ENCODE measurements at places on chromosomes 11 and 22. TPM values are rescaled to one million over a fixed set of nuclear protein-coding genes. Genes with fewer than 3 reads are reported as not detected.
A peak's percentile ranks its signal among the peaks of the same experiment; 100 is the strongest.

DNA sequence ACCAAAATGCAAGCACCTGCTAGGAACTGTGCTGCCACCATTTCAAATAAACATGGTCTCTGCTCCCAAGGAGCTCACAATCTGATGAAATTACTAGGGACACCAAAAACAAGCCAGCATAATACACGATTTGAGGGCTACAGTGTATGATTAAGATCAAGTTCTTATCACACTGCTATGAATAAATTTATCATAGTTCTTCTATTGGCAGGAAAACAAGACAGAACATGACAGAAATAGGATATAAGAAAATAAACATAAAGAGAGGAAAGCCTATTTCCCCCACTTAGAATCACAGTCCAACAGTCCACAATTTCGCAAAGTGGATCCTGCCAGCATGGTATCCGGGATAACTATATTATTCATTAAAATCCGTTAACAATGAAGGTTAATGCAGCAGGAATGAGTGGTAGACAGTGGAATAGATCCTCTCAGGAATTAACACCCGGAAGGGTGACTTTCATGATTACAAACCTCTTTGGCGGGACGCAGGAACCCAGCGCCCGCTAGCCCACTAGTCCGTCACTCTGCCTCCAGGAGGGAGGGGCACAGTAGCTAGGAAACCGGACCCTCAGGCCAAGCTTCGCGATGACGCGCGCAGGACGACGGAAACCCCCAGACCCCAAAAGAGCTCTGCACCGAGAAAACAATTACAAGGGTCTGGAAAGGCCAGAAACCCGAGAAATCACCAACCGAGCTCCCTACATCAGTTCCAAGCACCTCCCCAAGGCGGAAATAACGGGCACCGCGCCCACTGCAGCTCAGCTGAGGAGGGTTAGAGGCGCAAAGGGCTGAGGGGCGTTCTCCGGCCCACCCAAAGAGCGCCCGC is 607 bp downstream of the CCDC82 start:
- DNase-seq, result no peak
- peak overlapping the region; percentile 40 for H3K27ac ChIP-seq
- H3K36me3 ChIP-seq, result peaks cover 18% of the 10 kb centered on the region
- no peaks in the 10 kb centered on the region for H3K27me3 ChIP-seq

GRCh38 chr11:78338138-78338537 is 79.5 kb downstream of the GAB2 start:
- no peak for DNase-seq
- H3K4me1 ChIP-seq, result no peaks in the 10 kb centered on the region
- H3K36me3 ChIP-seq, result peaks cover 4% of the 10 kb centered on the region
- H3K27me3 ChIP-seq, result no peaks in the 10 kb centered on the region

DNA sequence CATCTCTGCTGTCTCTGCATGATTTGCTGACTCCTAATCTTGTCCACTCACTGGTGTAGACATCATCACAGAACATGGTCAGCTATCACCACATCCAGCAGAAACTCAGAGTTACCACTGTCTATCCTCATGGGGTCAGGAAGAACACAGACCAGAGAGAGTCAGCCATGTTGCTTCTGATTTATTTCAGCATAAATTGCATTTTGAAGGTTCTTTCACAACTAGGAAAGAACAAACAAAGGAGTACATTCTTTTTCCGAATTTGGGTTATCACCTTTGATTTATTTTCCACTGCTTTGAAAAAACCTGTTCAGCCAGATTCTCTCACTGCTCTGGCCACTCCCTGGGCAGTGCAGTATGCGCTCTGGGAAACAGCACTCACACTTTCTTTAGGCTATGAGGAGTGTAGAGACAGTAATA is 172.0 kb upstream of the MTMR2 start:
- H3K4me1 ChIP-seq, result 0 out of 2 replicates have a peak, but pooled peaks cover 3% of the 10 kb centered on the region
- H3K36me3 ChIP-seq, result no peaks in the 10 kb centered on the region
- no peaks in the 10 kb centered on the region for H3K27me3 ChIP-seq

- H3K4me1 ChIP-seq, result peaks cover 14% of the 10 kb centered on the region
- peak; percentile 56 for DNase-seq
- H3K27me3 ChIP-seq, result no peaks in the 10 kb centered on the region
- H3K36me3 ChIP-seq, result peaks cover 15% of the 10 kb centered on the region
Measured at GRCh38 chr11:119729951-119730613, 1.1 kb upstream of the NECTIN1 start.

- no peak for DNase-seq
- H3K4me3 ChIP-seq, result no peak overlapping the region
- no peaks in the 10 kb centered on the region for H3K36me3 ChIP-seq
Measured at GRCh38 chr11:40401132-40401853, 1058.2 kb downstream of the LRRC4C start.

DNA sequence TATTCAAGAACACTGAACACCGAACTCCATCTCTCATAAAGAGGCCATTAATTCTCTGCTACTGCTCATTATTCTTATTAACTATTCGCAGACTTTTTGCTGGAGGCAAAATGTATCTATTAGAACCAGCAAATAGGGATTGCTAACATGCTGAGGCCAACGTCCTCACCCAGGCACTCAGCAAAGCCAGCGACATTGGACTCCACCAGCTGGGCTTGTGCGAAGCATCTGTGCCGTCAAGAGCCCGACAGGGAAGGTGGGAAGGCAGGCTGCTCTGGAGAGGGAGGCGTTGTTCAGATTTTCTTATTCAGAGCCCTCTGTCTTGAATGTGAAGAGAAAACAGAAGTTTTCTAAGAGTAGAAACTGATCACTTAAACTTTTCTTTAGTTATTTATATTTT is 615.6 kb upstream of the KIRREL3 start:
- H3K4me1 ChIP-seq, result no peaks in the 10 kb centered on the region
- no peak for DNase-seq
- H3K27me3 ChIP-seq, result no peaks in the 10 kb centered on the region
- H3K27ac ChIP-seq, result no peak overlapping the region
- no peak overlapping the region for H3K4me3 ChIP-seq

DNA sequence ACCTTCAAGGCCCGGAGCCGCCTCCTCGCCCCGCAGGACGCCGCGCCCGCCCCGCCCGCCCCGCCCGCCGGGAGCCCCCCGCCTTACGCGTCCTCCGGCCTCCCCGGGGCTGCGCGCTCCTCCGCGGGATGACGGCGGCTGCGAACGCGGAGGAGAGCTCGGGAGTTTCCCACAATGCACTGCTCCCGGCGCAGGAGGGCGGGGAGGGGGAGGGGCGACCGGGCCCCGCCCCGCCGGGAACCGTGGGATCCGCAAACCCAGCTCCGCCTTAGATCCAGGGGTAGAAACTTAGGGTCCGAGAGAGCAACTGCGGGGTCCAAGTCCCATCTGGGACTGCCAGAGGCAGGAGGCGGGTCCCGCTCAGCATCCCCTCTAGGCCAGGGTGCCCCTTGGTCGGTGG is at the start of gene CEND1:
CEND1 (minus strand) TSS at position 148 of the 400 bp plus-strand sequence. CDS start 1,514 bp downstream, outside the sequence.
- peaks cover 16% of the 10 kb centered on the region for H3K36me3 ChIP-seq
- peak within 1 kb of the TSS; percentile 55 for H3K4me3 ChIP-seq
- no peak within 1 kb of the TSS for H3K27ac ChIP-seq
- no peaks in the 10 kb centered on the region for H3K27me3 ChIP-seq
- DNase-seq, result no peak

- no peak overlapping the region for H3K4me3 ChIP-seq
- H3K27ac ChIP-seq, result no peak overlapping the region
- H3K27me3 ChIP-seq, result peaks cover 8% of the 10 kb centered on the region
- H3K4me1 ChIP-seq, result no peaks in the 10 kb centered on the region
- peak; percentile 14 for DNase-seq
Measured at GRCh38 chr11:120185706-120186455, 25.0 kb upstream of the OAF start.

DNA sequence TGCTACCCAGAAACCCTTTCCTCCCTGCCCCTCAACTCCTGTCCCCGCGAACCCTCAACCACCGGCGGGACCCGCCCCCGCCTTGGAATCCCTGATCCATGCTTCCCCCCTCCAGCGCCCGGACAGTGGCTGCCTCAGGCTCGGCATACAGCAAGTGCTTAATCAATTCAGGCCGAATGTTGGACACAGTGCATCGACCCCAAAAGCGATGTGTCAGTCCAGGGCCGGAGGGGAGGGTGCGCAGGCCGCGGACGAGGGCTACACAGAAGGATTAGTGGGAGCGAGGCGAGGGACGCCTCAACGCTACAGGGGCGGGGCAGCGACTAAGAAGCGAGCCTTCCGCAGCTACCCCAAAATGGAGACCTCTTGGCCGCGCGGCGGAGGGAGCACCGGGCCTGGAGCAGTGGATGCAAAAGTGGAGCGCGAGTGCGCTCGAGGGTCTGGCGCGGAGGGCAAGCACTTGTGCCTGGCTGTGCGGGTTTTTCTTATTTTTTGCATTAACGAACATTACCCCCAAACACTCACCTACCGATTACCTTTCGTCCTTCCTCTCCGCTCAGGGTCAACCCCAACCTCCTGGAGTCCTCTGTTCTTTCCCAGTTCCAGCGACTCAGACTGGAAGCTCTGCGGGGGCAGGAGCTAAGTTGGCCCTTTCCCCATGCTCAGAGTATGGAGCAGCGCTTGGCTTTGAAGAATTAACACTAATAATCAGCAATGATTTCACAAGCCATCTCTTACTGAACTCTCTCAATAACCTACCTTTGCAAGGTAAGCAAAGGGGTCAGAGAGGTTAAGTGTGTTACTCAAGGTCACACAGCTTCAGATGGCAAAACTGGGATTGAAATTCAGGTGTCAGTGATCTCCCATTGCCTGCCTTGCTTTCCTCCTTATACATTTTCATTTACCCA is 30.0 kb upstream of the WNT11 start:
- H3K36me3 ChIP-seq, result no peaks in the 10 kb centered on the region
- peak overlapping the region; percentile 100 for H3K4me3 ChIP-seq
- H3K27me3 ChIP-seq, result no peaks in the 10 kb centered on the region
- DNase-seq, result peak; percentile 84
- no peak overlapping the region for H3K27ac ChIP-seq
- H3K4me1 ChIP-seq, result no peaks in the 10 kb centered on the region

DNA sequence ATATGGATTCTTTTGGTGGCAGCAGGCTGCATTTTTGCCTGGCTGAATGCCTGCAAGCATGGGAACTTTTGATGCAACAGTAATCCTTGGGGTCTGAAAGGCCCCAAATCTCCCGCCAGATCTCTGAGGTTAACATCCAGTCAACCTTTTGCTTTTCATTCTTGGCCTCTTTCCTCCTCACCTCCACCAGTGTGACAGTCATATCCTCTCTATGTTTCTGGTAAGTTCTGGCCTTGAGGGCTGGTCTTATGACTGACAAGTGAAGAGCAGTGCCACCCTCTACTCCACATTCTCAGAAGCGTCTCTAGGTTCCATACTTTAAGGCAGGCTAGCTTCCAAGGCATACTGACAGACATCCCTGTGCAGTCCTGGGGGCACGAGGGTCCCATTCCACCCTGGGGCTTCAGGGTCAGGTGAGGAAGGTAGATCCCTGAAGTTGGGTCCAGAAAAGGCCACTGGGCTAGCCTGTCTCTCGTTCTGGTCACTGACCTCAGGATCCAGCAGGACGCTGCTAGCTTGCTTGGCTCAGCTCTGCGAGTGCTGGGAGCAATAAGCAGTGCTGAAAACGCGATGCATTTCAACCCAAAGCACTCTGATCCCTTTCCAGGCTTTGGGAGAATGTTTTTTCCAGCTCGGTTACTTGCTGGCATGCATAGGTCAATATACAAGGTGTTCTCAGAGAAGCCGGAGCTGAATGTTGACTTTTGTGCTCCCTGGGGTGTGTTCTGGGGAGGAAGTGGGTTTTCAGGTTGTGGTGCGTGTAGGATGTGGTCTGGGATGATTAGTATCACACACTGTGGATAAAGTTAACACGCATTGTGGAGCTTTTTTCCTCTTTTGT is 75.2 kb downstream of the PTPRJ start:
- no peak for DNase-seq
- no peaks in the 10 kb centered on the region for H3K27me3 ChIP-seq
- H3K4me3 ChIP-seq, result no peak overlapping the region
- H3K36me3 ChIP-seq, result no peaks in the 10 kb centered on the region
- peaks cover 11% of the 10 kb centered on the region for H3K4me1 ChIP-seq

DNA sequence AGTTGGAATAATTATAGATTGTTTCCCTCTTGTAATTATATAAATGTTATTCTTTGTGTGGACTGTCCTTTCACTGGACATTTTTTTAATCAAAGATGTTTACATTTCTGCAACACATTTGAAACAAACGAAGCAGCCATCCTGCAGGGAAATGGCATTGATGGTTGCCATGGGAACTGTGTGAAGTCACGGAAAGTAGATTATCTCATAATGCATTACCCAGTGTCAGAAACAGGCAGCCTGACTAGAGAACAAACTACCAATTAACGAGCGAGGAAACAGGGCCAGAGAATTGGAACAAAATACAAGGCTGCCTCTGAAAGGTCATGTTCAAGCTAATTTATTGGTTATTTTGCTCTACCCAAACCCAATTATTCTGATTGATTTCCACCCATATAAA is 96.9 kb upstream of the LARGE1 start:
- no peak for DNase-seq
- H3K4me3 ChIP-seq, result no peak overlapping the region
- no peaks in the 10 kb centered on the region for H3K27me3 ChIP-seq
- H3K36me3 ChIP-seq, result peaks cover 10% of the 10 kb centered on the region

DNA sequence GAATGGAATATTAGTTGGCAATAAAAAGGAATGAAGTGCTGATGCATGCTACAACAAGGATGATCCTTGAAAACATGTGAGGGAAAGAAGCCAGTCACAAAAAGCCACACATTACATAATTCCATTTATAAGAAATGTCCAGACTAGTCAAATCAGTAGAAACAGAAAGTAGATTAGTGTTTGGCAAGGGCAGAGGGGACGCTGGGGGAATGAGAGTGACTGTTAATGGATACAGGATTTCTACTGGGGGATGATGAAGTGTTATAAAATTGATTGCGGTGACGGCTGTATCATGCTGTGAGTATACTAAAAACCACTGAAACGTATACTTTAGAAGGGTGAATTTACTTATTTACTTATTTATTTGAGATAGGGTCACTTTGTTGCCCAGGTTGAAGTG is 57.9 kb downstream of the C11orf58 start:
- no peaks in the 10 kb centered on the region for H3K4me1 ChIP-seq
- no peak overlapping the region for H3K4me3 ChIP-seq
- H3K27me3 ChIP-seq, result no peaks in the 10 kb centered on the region
- no peak for DNase-seq
- peaks cover 30% of the 10 kb centered on the region for H3K36me3 ChIP-seq

GRCh38 chr11:7759010-7759409 is 37.7 kb downstream of the OR5P2 start:
- DNase-seq, result no peak
- H3K4me1 ChIP-seq, result no peaks in the 10 kb centered on the region
- H3K27me3 ChIP-seq, result no peaks in the 10 kb centered on the region
- 0 out of 2 replicates have a peak, but pooled peaks cover 4% of the 10 kb centered on the region for H3K36me3 ChIP-seq

DNA sequence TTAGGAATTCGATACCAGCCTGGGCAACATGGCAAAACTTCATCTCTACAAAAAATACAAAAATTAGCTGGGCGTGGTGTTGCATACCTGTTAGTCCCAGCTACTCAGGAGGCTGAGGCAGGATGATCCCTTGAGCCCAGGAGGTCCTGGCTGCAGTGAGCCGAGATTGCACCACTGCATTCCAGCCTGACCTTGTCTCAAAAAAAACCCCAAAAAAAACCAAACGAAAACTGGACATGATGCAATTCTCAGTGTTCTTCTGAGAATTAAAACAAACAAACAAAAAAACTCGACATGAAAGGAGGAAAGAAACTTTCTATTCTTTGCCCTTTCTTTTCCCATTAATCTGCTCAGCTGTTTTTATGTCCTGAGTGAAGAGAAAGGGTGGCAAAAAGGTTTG is 7.4 kb downstream of the MED17 start:
- no peak for DNase-seq
- no peak overlapping the region for H3K4me3 ChIP-seq
- H3K36me3 ChIP-seq, result peaks cover 88% of the 10 kb centered on the region
- H3K27ac ChIP-seq, result no peak overlapping the region

Gene ACRV1
- not detected for total RNA-seq

Gene NXPE1
- not detected for total RNA-seq

Gene MMP13
- not detected for total RNA-seq

Gene C11orf65
- total RNA-seq, result 0.66 TPM

Gene INPP5J
- 4.7 TPM for total RNA-seq

Gene P2RY6
- not detected for total RNA-seq

Gene SCGB1C1
- total RNA-seq, result not detected

Gene MLC1
- not detected for total RNA-seq

Gene OTOG
- 0.86 TPM for total RNA-seq

Gene ZNF215
- total RNA-seq, result 18.2 TPM

Gene B4GAT1
- 26.3 TPM for total RNA-seq

Gene TTC36
- 1.6 TPM for total RNA-seq
